Posterior cingulate gyrus (tissue), 11 donors: ENCODE measurements at places on chromosomes 16 and 17.

DNA sequence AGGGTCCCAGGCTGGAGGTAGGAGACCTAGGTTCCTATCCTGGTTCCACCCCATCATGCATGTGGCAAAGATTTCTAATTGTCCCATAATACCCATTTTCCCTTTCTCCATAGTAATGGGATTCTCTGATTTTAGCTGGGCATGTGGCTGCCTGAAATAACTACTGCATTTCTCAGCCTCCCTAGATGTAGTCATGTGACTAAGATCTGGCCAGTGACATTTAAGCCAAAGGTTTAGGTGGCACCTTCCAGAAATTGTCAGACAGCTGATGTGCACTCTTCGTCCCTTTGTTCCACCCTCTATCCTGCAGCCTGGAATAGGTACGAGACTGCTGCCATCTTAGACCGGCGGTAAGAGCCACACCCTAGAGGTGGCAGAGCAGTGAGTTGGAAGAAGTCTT, 8.2 kb downstream of the NXPH3 start:
- no peak for DNase-seq

GRCh38 chr16:72224260-72224768, 52.4 kb upstream of the PMFBP1 start:
- no peak for DNase-seq

DNA sequence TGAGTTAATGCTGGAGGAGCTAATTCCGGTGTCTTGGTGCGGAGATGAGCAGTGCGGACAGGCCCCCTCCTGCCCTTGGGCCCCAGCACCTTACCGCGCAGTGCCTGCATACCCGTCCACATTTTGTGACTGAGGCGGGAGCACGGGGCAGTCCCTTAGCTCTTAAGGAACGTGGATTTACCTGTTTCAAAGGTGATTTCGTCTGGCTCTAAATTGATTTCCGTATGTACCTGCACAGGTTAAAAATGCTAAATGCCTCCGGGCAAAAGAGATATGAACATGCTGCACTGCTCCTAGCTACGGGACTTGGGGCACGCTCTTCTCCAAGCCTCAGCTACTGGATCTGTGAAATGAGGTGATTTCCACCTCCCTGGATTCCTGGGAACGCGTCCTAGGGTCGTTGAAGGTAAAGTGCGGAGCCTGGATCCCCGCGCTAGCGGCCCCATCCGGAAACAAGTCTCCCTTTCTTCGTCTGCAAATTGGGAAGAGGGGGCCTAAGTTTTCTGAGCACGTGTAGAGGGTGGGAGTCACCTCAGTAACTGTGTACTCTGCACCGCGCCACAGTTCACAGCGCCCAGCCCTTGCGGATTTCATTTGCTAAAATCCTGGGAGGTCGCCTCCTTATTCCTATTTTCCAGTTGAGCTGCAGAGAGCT, 669 bp upstream of the CRISPLD2 start:
- no peak for DNase-seq

- DNase-seq = no peak
Measured at GRCh38 chr17:75983501-75984181, 4.6 kb downstream of the TEN1 start.

GRCh38 chr17:15220785-15221184, 44.3 kb downstream of the PMP22 start:
- no peak for DNase-seq

- DNase-seq = peak; percentile 82
Measured at GRCh38 chr16:88685156-88686061, 898 bp downstream of the SNAI3 start.

GRCh38 chr16:20089246-20089965, 15.7 kb upstream of the GPR139 start:
- DNase-seq = no peak

DNA sequence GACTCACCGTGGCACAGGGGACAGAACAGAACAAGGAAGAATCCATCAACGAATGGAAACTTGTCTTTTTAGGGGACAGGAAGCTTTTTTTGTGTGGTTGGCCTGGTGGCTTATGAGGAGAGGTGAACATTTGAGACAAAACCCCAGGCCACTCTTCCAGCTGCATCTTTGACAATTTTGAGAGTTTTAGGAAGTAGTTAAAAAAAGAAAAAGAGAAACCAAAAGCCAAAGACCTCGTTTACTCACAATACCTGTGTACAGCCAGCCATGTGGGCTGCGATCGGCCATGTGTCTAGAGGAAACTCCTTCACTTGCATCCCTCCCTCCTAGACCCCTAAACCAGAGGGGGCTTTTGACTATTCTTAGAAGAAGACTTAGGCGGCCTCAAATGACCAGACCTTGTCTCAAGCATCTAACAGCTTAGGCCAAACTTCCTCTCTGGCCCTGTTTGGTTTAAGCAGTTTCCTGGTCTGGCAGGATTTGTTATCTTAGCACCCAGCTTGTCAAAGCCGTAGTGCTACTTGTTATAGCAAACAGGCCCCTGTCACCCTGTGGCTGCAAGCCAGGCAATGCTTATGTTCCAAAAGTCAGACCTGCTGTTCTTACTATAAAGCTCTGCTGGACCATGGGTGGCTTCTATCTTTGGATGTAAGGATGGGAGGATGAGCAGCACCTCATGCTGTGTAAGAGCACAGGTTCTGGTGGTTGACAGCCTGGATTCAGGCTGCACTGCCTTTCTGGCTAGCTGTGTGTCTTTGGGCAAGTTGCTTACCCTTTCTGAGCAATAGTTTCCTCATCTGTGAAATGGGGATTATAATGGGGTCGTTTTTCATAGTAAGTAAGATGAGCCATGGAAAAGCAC, 17.7 kb downstream of the KSR1 start:
- no peak for DNase-seq

- no peak for DNase-seq
Measured at GRCh38 chr17:42178817-42179216, 2.1 kb downstream of the KCNH4 start.

- DNase-seq = no peak
Measured at GRCh38 chr16:10622036-10622921, 41.9 kb upstream of the EMP2 start.

DNA sequence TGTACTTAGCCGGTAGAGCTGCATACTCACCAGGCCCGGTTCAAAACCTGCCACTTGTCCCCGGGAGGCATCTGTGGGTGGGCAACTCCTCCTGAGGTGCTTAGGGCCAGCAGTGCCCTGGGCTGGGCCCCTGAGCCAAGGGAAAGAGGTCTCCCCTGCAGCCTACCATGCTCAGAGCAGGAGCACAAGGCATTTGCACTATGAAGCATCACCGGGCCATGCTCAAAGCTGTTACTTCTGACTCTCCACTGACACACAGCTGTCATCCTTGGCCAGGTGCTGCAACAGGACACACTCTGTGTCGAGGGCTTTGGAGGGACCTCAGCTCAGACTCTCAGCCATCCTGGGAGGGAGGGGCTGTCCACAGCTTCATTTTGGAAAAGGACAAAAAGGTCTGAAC, 37.2 kb downstream of the SLC38A8 start:
- DNase-seq = no peak
